ENCODE measurements at places on chromosomes 3 and 15. TPM values are rescaled to one million over a fixed set of nuclear protein-coding genes. Genes with fewer than 3 reads are reported as not detected.
A peak's percentile ranks its signal among the peaks of the same experiment; 100 is the strongest.

The LXN gene
- 3.5 TPM for total RNA-seq

DNA sequence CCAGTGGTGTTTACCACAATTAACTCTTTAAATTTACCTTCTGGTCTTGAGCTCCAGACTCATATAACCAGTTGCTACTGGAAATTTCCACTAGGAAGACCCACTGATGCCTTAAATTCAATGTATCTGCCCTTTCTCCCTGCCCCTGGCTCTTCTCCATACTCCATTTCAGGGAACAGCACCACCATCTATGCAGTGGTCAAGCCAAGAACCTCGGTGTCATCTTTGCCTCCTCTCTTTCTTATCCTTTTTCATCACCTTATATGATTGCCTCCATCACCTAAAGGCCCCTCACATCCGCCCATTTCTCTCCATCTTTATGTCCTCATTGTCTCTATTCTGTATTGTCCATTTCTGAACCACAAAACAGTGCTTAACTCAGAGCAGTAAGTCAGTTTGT, 20.7 kb upstream of the MFSD1 start:
- no peak for DNase-seq
- no peaks in the 10 kb centered on the region for H3K4me1 ChIP-seq
- H3K27ac ChIP-seq, result no peak overlapping the region
- no peak overlapping the region for H3K4me3 ChIP-seq
- no peaks in the 10 kb centered on the region for H3K27me3 ChIP-seq

DNA sequence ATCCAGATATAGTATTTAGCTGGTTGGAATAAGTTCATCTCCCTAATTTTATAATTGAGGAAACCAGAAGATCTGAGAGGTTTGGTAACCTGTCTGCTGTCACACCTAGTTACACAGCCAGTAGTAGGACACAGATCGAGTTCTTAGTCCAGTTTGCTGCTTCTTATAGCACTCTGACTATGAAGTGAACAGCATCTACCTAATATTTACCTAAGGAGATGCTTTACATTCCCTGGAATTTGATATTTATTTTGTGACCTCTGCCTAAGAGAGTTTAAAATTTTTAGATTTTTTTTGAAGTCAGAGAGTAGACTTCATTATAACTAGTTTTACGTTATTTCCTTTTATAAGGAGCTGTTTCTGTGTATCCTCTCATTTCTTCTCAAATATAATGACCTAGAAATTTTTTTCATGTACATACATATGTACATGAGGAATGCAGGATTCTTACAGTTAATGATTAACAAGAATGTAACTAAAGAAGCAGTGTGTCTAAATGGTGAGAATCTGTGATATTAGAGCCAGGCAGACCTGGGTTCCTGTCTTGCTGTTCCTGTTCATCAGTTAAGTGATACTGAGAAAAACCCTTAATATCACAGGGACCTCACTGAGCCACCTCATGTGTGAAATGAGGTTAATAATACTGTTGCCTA, 4.3 kb downstream of the ARHGEF26 start:
- H3K4me1 ChIP-seq, result peaks cover 17% of the 10 kb centered on the region
- H3K27me3 ChIP-seq, result no peaks in the 10 kb centered on the region
- H3K36me3 ChIP-seq, result peaks cover 2% of the 10 kb centered on the region
- no peak overlapping the region for H3K27ac ChIP-seq
- no peak overlapping the region for H3K4me3 ChIP-seq
- DNase-seq, result no peak

The SLC27A2 gene
- 0.79 TPM for total RNA-seq

DNA sequence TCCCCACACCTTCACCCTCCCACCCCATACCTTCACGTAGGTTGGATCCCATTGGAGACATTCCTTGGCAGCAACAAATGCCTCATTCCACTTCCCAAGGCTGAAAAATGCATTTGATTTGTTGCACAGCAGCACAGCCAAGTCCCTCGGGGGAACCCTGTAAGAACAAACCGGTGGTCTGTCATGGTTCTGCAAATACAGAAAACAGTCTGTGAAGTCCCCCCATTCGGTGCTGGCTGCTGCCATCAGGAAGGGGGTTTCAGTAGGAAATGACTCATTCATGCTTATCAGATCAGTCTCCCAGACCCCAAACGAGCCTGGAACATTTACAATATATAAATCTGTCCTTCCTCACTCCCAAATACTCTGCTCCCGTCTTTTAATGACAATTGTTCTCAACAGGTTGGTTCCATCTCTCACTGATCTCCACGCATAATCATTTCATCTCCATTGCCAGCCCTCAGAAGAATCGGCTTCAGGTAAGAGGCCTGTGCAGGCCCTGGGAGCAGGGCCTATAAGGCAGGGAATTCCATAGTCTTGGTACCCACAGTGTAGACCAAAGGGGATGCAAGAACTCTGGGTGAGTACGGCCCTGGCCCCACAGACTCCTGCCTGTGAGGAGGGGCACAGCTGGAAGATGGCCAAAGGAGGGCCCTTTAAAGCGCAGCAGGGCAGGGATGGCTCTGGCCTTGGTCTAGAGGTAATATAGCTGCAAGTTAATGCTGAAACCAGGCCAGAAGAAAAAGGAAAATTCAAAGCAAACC, 41.6 kb downstream of the TRANK1 start:
- H3K36me3 ChIP-seq, result no peaks in the 10 kb centered on the region
- no peak overlapping the region for H3K27ac ChIP-seq
- H3K4me3 ChIP-seq, result no peak overlapping the region
- H3K4me1 ChIP-seq, result peaks cover 25% of the 10 kb centered on the region
- DNase-seq, result peak; percentile 72

GRCh38 chr3:133943639-133944141, 48.0 kb upstream of the RAB6B start:
- no peak for DNase-seq
- no peaks in the 10 kb centered on the region for H3K36me3 ChIP-seq
- H3K27ac ChIP-seq, result no peak overlapping the region
- no peaks in the 10 kb centered on the region for H3K27me3 ChIP-seq
- H3K4me1 ChIP-seq, result no peaks in the 10 kb centered on the region

Data from A673 (cell line).